ENCODE measurements at places on chromosomes 1 and 21.

DNA sequence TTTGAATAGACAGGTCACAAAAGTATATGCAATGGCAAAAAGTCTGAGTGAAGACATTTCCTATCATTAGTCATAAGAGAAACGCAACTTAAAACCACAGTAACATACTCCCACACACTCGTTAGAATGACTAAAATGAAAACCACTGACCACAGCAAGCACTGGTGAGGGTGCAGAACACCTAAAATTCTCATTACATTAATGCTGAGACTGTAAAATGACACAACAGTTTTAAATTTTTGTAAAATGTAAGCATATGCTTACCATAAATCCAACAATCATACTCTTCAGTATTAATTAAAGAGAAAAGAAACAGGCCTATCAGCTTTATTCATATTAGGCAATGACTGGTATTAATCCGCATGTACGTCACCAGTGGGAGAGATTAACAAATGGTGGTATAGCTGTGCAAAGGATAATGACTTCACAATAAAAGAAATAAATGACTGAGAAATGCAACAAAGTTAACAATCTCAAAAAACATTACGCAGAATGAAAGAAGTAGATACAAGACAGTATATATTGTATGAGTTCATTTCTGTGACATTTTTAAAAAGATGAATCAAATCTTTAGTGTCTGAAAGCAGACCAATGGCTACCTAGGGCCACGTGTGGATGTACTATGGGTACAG lies 253.5 kb downstream of the AKT3 start:
- H3K27ac ChIP-seq = no peak overlapping the region
- H3K36me3 ChIP-seq = peaks cover 14% of the 10 kb centered on the region
- no peak overlapping the region for H3K4me3 ChIP-seq
- H3K27me3 ChIP-seq = no peaks in the 10 kb centered on the region

DNA sequence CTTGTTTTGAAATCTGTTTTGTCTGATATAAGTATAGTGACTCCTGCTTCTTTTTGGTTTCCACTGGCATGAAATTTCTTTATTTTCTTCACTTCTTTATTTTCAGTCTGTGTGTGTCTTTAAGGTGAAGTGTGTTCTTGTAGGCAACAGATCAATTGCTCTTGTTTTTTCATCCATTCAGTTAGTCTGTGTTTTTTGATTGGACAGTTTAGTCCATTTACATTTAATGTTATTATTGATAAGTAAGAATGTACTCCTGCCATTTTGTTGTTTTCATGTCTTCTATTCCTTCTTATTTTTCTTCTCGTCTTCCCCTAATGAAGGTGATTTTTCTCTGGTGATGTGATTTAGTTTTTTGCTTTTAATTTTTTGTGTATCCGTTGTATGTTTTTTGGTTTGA lies 487.7 kb upstream of the PBX1 start:
- H3K36me3 ChIP-seq = no peaks in the 10 kb centered on the region
- no peaks in the 10 kb centered on the region for H3K4me1 ChIP-seq
- H3K4me3 ChIP-seq = no peak overlapping the region

DNA sequence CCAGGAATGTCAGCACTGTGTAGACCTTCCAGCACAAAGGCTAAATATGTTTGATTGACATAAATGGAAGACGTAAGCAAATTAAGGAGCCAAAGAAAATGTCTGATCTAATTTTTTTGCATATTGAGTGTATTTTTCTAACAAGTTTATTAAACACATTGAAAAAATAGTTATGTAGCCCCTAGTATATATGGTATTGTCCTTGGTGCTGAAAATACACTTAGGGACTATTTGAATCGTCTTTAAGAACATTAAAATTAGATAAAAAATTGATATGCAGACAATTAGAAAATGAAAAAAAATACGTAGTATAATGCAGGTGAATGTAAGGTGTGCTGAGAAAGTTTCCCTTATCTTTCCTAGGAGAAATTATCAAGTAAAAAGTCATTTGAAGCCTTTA lies 337.0 kb downstream of the OMA1 start:
- no peak overlapping the region for H3K27ac ChIP-seq
- H3K36me3 ChIP-seq = no peaks in the 10 kb centered on the region
- peaks cover 7% of the 10 kb centered on the region for H3K27me3 ChIP-seq
- no peak for DNase-seq

DNA sequence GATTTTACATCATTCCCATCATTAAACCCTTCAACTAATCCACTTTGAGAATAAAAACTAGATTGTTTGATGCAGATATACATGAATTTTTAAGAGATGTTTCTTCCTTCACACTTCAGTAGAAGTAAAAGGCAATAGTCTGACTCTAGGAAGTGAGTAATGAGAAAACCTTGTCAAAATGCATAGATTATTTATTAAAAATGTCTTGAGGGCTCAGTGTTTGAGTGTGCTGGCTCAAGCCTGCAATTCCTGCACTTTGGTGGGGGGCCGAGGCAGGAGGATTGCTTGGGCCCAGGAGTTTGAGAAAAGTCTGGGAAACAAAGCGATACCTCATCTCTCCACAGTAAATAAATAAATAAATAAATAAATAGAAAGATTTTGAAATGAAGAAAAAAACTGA lies 177.1 kb downstream of the NEGR1 start:
- H3K27me3 ChIP-seq = no peaks in the 10 kb centered on the region
- H3K4me3 ChIP-seq = no peak overlapping the region
- DNase-seq = no peak

DNA sequence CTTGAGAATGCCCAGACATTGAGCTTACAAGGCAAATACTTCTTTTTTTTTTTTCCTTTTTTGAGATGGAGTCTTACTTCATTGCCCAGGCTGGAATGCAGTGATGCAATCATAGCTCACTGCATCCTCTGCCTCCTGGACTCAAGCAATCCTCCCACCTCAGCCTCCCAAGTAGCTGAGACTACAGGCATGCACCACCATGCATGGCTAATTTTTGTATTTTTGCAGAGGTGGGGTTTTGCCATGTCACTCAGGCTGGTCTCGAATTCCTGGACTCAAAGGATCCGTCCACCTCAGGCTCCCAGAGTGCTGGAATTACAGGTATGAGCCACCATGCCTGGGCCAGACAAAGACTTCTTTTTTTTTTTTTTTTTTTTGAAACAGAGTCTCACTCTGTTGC lies 79.1 kb downstream of the NUP210L start:
- no peak for DNase-seq
- H3K4me3 ChIP-seq = no peak overlapping the region
- H3K4me1 ChIP-seq = no peaks in the 10 kb centered on the region

DNA sequence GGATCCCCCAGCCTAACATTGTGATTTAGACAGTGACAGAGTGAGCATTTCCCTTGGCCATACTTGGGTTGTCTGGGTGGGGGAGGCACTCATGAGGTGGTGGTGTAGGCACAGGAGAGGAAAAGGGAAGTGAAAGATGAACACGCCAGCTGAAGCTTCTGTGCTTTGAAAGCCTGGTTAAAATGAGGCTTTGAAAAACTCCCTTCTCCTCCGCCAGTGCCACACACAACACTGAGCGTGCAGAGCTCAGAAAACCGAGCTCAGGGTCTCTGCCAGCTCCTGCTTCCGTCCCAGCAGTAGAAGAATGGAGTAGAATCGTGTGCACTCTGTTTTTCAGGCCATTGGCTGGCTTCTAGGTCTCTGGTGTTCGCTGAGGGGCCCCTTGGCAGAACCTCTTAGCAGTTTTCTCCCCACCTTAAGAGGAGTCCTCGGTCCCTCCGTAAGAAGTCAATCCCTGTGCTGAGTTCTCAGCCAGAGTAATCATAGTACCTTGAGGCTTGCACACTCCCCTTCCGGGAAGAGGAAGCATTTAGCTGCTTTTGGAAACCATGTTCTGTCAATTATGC lies 12.9 kb downstream of the PLEKHM2 start:
- no peaks in the 10 kb centered on the region for H3K36me3 ChIP-seq
- peak overlapping the region; percentile 79 for H3K4me3 ChIP-seq
- DNase-seq = peak; percentile 86

DNA sequence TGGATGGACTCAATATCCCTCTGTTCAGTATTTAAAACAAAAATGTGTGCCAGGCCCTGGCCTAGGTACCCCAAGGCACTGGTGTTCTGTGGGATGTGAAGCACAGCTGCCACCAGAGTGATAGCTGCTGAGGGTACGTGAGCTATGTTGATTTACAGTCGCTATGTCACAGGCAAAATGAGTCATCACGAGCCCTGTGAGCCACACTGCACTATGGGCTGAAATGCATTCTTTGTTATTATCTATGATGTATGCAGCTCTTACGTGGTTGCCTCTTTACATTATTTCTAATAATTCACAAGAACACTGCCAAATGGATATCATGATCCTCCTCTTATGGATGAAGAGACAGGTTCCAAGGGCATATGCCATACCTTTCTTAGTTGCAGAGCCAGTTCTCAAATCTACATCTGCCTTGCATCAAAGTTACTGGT lies 2.1 kb downstream of the TEX38 start:
- H3K4me1 ChIP-seq = peaks cover 5% of the 10 kb centered on the region
- H3K36me3 ChIP-seq = peaks cover under 1% of the 10 kb centered on the region
- H3K27ac ChIP-seq = no peak overlapping the region
- DNase-seq = no peak

DNA sequence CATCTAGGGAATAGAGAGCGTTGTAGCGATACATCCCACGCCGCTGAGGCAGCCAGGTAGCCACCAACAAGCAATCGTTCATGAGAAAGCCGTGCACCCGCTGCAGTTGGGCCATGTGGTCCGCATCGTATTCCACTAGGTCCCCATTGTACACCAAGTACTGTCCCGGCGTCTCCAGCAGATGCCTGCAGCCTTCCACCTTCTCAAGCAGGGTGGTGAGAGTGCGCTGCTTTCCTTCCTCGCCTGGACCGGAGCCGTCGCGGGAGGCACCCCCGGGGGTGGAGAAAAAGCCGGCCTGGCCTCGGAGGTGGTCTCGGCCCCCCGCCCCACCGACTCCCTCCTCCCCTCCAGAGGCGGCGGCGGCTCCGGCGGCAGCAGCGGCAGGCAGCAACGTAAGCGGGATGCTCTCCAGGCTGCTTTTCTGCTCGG lies 595 bp downstream of the EXOC8 start:
- peak overlapping the region; percentile 99 for H3K4me3 ChIP-seq
- peaks cover 43% of the 10 kb centered on the region for H3K4me1 ChIP-seq
- peak overlapping the region; percentile 100 for H3K27ac ChIP-seq
- peaks cover 8% of the 10 kb centered on the region for H3K36me3 ChIP-seq

DNA sequence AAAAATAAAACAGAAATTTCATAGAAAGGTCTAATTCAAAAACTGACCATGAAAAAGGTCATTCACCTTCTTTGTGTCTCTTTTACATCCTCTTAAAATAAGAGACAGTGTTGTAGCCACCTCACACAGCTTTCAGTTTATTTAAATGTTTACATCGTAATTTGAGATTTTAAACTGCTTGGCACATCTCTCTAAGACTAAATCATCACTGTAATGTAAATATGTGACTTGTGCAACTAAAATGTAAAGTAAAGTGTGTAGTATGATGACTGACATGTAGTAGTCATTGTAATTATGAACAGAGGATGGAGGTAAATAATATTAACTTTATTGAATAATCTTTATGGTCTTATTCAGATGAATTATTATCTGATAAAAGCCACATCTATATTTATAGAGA lies 283.9 kb downstream of the KCNT2 start:
- no peaks in the 10 kb centered on the region for H3K27me3 ChIP-seq
- H3K4me1 ChIP-seq = no peaks in the 10 kb centered on the region
- H3K27ac ChIP-seq = no peak overlapping the region
- H3K4me3 ChIP-seq = no peak overlapping the region

DNA sequence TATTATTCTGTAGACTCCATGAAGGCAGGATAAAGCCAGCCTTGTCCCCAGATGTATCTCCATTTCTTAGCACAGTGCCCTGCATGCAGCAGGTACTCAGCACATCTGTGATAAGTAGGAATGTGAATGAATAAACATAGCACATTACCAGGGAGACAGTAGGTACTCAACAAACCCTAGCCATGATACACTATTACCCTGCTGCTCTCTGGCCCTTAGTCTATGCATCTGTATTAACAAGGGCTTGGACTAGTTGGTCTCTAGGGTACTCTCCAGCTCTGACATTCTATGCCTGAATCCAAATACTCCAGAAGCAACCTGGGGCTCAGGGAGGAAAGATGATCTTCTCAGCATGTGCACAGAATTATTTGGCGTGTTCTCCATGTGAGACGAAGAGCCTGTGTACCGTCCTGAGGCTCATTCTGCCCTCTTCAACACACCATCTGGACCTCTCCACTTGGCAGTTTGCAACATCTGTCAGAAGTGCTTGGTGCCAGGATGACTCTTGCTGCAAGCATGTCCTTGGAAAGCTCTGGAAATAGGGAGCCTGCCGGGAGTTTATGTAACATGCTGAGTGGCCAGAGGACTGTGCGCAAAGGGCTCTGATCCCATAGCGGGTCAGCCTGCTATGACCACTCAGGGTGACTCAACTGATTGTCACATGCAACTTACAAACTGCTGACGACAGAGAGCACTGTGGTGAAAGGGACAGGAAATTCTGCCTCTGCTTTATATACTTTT lies 228.2 kb upstream of the USP24 start:
- no peaks in the 10 kb centered on the region for H3K36me3 ChIP-seq
- DNase-seq = no peak
- no peak overlapping the region for H3K4me3 ChIP-seq
- no peaks in the 10 kb centered on the region for H3K27me3 ChIP-seq
- no peak overlapping the region for H3K27ac ChIP-seq

GRCh38 chr1:154478639-154479038 lies 23.4 kb upstream of the TDRD10 start:
- H3K36me3 ChIP-seq = no peaks in the 10 kb centered on the region
- H3K27ac ChIP-seq = no peak overlapping the region
- peaks cover 5% of the 10 kb centered on the region for H3K27me3 ChIP-seq
- no peak overlapping the region for H3K4me3 ChIP-seq
- no peak for DNase-seq
- H3K4me1 ChIP-seq = peaks cover 6% of the 10 kb centered on the region

DNA sequence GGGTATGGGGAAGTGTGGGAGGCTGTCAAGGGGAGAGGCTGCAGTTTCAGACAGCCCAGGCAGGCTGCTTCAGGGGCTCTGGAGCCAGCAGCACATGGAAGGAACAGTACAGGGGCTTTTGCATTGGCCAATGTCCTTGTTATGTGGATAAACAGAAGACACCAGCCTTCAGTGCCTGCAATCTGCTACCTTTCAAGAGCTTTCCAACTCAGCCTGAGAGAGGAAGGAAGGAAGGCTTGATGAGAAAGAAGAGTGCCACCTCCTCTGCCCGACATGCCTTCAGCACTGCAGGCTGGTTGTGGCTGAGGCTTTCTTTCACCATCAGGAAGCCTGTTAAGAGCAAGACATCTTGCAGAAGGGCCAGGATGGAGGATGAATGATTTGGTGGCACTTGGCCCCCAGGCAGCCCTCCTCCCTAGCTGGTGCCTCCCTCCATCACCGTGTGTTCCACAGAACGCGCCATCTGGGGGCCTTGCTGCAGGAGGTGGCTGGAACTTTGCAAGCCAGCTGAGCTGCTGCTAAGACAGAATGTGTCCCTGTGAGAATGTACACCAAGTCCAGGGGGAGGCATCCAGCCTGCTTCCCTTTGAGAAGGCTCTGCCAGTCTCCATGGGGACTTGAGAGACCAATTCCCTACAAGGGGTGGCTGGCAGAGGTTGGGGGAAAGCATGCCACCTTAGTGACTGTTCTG lies 372.4 kb upstream of the PROX1 start:
- no peak for DNase-seq
- no peak overlapping the region for H3K27ac ChIP-seq
- peaks cover 5% of the 10 kb centered on the region for H3K27me3 ChIP-seq

- no peaks in the 10 kb centered on the region for H3K27me3 ChIP-seq
- no peak for DNase-seq
- H3K36me3 ChIP-seq = no peaks in the 10 kb centered on the region
- no peak overlapping the region for H3K27ac ChIP-seq
- no peaks in the 10 kb centered on the region for H3K4me1 ChIP-seq
Measured at GRCh38 chr1:99282536-99282935, 18.2 kb downstream of the PLPPR4 start.

All from naive B cell (primary cell).